Fibroblast of lung (primary cell): ENCODE measurements at places on chromosomes 3 and 15. TPM values are rescaled to one million over a fixed set of nuclear protein-coding genes. Genes with fewer than 3 reads are reported as not detected.

RASGRF1 gene
- total RNA-seq = not detected in 2 replicates

GRCh38 chr3:121951291-121951919 lies 57.2 kb downstream of the SLC15A2 start:
- no peak for DNase-seq

- no peak for DNase-seq
Measured at GRCh38 chr15:65349338-65349737, 28.5 kb downstream of the IGDCC3 start.

VILL gene
- total RNA-seq = 6.7 and 9.4 TPM in 2 replicates

DNA sequence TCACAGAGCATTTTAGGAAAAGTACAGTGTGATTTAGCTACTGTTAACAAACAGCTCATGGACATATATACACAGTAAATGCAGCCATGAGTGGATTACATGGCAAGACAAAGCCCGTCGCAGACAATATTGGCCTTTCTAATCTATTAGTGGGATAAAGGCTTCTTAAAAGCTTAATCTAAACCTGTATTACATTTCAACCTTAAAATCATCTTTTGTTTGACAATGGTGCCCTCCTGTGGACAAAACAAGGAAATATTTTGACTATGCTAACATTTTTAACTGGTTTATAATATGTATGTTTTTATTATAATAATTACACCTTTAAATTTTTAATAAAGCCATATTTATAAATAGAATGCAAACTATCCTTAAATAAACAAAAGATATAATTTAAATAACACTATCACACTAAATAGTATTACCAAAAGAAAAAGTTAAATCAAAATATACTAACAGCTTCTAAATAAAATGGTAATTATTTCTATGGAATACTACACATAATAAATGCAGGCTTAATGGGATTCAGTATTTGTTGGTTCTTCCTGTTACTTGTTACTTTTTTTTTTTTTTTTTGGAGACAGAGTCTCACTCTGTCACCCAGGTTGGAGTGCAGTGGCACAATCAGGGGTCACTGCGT lies 38.6 kb downstream of the TAFA4 start:
- DNase-seq = peak; percentile 20

LRRC31 gene
- not detected in 2 replicates for total RNA-seq

WNT7A gene
- total RNA-seq = not detected in 2 replicates

MUC4 gene
- not detected in 2 replicates for total RNA-seq

GRM7 gene
- 0.26 TPM in 1 of 2 replicates, not detected in the other for total RNA-seq

SEMA3G gene
- under 0.01 and 0.17 TPM in 2 replicates for total RNA-seq

DNA sequence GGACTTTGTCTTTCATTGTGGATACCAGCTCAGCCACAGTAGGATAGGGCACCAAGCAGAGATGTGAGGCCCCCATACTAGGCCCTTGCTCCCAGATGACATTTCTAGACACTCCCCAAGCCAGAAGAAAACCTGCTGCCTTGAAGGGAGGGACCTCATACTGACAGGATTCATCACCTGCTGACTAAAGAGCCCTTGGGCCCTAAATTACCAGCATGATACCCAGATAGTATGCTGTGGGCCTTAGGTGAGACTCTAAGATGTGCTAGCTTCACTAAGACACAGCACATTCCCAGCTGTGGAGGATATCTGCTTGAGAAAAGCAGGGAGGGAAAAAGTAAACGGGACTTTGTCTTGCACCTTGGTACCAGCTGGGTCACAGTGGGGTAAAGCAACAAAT lies 324.0 kb downstream of the TBL1XR1 start:
- no peak for DNase-seq

DNA sequence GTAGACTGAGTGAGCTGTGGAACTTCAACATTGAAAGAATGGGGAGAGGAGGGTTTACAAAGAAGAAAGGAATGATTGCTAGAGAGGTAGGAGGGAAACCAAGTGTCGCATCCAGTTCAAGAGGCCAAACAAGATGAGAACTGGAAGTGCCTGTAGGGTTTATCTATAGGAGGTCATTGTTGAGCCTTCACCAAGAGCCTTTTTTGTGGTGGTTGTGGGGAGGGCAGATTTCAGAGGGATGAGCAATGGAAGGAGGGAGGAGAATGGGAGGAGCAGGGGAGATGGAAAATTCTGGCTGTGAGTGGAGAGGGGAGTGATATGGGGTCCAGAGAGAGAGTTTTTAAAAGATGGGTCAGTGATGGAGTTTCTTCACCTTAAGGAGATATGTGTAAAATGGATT lies 8.5 kb downstream of the PDIA5 start:
- DNase-seq = peak; percentile 35

DNA sequence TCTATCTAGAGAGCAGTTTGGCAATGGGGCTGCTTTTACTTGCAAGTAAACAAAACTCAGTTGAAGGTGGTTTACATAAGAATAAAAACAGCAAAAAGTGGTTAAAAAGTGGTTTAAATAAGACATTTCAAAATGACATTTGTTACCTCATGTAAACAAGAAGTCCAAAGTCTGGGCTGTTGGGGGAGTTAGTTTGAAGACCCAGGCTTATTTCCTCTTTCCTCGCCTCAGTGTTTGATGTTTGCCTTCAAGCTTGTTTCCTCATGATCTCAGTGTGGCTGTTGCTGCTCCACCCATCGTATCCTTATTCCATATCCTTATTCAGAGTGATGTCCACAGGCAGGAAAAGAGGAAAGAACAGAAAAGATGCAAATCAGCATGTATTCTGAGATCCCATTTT lies 15.2 kb downstream of the CGNL1 start:
- no peak for DNase-seq
